ENCODE measurements at places on chromosomes 16 and 17. TPM values are rescaled to one million over a fixed set of nuclear protein-coding genes. Genes with fewer than 3 reads are reported as not detected.

DNA sequence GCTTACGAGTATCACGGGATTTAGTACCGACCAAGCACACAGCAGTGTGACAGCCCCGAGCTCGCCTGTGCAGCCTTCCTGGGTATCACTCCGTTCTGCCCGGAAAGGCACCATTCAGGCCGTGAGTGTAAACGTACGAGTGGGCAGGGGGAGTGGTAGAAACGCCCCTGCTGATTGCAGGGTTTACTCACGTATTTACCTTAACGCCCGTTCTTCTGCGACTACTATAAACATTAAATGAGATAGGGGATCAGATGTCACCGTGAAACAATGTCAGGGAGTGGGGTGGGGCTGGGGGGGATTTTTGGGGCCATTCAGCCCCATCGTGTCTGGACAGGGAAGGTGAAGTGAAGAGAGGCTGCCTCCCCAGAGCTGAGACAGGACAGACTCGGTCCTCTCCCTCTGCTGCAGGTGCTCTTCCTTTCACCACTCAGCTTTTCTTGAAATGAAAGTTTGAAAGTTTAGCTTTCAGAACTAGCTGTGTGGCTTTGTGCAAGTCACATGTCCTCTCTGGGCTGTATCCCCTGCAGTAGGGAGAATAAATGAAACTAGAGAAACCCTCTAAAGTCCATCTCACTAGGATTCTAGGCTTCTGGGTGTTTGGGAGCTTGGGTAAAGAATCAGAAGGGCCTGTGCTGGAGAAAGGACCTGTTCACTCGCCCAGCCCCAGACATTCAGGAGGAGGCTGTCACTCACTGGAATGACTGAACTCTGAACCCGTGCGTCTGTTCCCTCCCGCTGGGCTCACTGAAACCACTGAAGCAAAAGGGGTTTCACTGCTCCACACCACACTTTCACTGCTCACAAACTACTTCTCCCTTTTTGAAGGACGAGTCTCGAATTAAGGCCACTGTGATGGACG is 66.7 kb downstream of the RPA1 start:
- DNase-seq, result no peak

DNA sequence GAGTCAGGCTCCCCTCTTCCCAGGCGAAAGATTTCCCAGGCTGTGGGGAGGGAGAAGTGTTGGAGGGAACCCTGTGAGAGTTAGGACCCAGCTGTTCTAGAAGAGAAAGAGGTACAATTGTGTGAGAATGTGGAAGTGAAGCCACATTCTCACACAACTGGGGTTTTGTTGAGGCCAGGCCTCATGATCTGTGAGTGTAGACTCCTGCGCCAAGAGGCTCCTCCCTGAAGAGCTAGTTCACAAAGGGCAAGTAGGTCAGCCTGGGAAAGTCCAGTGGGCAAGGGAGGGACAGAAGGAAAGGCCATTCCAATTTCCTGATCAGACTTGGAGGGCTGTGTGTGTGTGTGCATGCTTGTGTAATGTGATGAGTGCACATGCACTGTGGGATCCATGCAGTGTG is 15.2 kb downstream of the CD300LF start:
- DNase-seq, result no peak

GRCh38 chr16:72036098-72036497 is 18.2 kb upstream of the HP start:
- no peak for DNase-seq

DNA sequence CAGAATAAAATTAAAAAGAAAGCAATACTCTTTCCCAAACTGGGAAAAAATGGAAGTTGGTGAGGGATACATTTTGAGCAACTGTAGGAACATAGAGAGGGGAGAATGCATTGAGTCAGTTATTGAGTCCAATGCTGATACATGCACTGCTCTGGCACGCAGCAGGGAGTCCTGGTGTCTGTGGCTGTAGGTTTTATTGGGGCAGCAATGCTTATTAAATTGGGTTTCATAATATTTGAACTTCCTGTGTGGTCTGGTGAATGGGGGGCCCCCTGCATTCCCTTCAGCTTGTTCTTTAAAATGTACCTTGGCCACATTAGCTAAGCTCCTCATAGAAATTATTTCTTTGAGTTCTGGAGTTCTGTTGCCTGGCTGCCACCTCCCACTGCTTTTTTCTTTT is 125.2 kb upstream of the ELAC2 start:
- no peak for DNase-seq

DNA sequence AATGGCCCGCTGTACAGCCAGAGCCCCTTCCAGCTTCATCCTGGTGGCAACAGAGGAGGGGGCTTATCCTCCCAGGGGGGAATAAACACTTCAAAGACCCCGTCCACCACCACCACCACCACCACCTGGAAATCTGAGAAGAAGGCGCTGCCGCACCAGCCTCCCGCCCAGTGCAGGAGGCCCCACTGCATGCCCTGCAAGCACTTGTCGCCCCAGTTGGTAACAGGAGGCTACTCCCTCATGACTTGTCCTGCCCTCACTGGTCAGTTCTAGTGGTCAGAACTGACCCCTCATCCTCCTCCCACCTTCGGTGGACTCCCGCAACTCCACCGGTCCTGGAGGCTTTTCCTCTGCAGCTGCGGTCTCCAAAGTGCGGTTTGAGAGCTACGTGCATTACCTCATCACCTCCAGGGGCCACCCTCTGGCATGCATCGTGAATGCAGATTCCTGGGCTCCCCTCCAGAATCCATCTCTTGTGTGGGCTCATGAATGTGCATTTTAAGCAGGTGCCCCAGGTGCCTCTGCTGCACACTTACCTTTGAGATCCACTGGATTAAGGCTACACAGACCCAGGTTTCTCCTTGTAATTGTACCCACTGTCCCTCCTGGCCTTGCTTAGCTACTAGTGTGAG is 71.8 kb downstream of the SRCIN1 start:
- DNase-seq, result no peak

- DNase-seq, result no peak
These were observed 8.3 kb upstream of the NLK start for GRCh38 chr17:28033972-28034714.

GRCh38 chr16:86704516-86704915 is 126.2 kb downstream of the FOXL1 start:
- no peak for DNase-seq

- DNase-seq, result no peak
These were observed 1.2 kb downstream of the BCAR1 start for GRCh38 chr16:75250089-75250808.

GRCh38 chr16:56483394-56483793 is 32.0 kb downstream of the OGFOD1 start:
- DNase-seq, result no peak

- DNase-seq, result no peak
These were observed 6.1 kb downstream of the KRT37 start for GRCh38 chr17:41418116-41418860.

The ITGAX gene
- 134 TPM for total RNA-seq

The SYNGR3 gene
- total RNA-seq, result 0.31 TPM

The WNT3 gene
- total RNA-seq, result 3.0 TPM

The MT2A gene
- total RNA-seq, result 425 TPM

The SNX20 gene
- total RNA-seq, result 6.4 TPM
